ENCODE measurements at places on chromosomes 5 and 9.
A peak's percentile ranks its signal among the peaks of the same experiment; 100 is the strongest.

GRCh38 chr5:152288917-152289595 lies 116.0 kb downstream of the NMUR2 start:
- DNase-seq, result no peak

- DNase-seq, result no peak
These were observed 53.0 kb downstream of the SH3RF2 start for GRCh38 chr5:145989428-145989827.

GRCh38 chr9:76353280-76353679 lies 40.9 kb downstream of the RFK start:
- no peak for DNase-seq

DNA sequence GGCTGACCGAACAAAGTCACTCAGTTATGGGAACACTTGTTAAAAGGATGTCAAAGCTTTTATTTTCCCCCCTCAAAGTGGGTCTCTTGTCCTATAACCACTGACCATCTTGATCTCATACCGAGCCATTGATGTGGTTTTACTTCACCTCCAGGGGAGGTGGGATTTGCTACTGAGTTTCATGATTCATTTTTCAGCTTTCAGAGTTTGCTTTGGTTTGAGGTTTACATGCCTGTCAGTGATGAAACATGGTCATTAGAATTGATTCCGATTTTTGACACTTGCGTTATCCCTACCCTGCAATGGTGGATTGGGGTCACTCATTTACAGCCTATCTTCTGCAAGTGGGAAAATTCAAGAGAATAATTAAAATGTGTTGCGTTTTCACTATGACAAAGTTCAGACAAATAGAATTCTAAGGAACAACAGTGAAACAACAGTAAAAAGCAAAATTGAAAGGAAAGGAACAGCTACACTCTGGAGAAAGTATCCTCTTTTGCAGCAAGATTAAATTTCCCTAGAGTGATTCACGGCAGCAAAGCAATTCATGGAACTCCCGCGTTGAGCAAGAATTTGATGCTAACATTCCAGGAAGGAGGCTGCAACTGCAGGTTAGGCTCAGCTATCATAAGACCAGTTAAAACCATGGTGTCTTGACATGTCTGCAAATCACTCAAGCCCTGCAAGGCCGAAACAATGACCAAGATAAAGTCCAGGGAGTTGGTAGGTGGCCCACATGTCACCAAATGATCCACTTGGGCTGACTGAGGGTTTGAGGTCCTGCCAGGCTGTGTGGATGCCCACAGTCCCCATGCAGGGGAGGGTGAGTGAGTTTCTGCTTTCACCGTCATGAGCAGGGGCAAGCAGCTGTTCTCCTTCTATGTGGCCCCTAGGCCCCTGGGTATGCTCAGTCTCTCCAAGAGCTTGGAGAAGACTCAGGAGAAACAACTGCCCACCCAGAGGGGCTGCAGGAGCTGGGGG lies 9.4 kb downstream of the GADD45G start:
- no peak for DNase-seq

- no peak for DNase-seq
These were observed 2.3 kb upstream of the EFNA5 start for GRCh38 chr5:107673039-107673367.

GRCh38 chr9:116991051-116991450 lies 303.9 kb downstream of the TRIM32 start:
- DNase-seq, result no peak

DNA sequence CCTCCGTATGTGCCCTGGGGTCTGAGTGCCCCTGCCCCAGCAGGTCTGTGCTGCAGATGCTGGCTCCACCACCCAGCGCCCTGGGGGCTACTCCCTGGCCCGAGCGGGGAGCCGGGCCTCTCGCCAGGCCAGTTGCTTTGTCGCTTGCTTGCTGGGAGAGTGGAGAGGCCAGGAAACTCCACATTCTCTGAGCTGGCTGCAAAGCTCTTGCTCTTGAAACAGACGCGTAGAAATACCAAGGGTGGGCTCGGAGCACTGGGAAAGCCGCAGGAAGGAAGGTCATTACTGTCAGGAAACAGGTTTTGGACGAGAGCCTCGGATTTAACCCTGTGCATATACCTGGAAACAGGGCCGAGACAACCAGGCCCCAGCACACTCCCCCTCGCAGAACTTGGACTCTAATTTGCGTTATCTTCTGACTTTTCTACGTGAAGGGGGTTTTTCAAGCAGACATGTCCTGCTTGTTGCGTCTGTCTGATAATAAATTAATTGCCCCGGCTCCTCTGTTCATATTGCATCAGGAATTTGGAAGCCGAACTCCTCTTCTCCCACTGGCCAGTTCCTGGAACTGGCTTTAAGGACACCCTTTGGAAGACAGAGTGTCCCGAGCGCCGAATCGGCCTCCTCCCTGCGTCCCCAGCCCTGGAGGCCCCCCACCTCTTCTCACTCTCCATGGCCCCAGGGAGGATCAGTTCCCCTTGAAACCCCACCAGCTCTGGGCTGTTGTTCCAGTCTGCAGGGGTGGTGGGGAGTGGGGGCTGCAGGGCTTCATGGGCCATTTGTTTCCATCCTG lies 11.2 kb downstream of the ADAMTSL2 start:
- no peak for DNase-seq

DNA sequence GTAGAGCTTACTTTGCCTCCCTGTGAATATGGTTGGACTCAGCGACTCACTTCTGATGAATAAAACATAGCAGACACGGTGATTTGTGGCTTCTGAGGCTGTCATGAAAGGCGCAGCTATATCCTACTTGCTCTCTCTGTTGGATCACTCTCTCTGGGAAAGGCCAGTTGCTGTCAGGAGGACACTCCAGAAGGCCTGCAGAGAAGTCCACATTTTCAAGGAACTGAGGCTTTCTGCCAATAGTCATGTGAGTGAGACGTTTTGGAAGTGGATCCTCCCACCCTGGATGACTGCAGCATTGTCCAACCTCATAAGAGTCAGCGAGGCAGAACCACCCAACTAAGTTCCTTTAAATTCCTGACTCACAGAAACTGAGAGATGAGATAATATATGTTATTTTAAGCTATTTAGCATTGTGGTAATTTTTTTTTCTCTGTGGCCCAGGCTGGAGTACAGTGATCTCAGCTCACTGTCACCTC lies 156.0 kb upstream of the MAST4 start:
- DNase-seq, result no peak

GRCh38 chr9:120931231-120932085 lies 4.9 kb upstream of the TRAF1 start:
- DNase-seq, result peak; percentile 96

DNA sequence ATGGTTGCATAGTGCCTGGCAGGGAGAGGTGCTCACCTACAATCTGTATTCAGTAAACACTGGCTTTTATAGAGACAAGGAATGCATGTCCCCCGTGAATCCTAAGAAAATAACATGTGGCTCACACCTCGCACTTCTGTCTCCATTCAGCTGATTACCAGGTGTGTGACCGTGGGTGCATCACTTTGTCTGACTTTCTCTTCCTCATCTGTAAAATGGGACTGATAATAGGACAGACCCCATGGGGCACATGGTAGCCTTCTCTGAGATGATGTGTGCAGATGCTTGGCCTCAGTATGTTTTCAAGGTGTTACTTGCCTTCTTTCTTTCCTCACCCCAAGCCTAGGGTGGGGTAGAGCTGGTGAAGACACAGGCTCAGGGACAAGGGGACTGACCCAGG lies 6.3 kb downstream of the CXXC5 start:
- DNase-seq, result no peak

DNA sequence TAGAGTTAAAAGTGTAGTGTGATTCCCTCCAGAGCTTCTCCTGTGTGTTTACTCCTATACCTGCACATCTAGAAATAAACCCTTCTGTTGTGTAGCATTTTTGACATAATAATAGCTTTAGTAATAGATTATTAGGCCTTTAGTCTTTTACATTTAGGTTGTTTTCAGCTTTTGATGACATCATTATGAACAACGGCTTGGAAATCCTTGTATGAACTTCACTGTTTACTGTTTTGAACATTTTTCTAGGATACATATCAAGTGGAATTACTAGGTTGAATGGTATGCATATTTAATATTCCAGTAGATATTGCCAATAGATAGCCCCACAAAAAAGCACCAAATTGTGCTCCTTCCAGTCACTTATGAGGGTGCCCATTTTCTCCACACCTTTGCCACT lies 174.0 kb downstream of the ARHGAP26 start:
- no peak for DNase-seq

- no peak for DNase-seq
These were observed 6.2 kb downstream of the PCSK1 start for GRCh38 chr5:96426831-96427230.

DNA sequence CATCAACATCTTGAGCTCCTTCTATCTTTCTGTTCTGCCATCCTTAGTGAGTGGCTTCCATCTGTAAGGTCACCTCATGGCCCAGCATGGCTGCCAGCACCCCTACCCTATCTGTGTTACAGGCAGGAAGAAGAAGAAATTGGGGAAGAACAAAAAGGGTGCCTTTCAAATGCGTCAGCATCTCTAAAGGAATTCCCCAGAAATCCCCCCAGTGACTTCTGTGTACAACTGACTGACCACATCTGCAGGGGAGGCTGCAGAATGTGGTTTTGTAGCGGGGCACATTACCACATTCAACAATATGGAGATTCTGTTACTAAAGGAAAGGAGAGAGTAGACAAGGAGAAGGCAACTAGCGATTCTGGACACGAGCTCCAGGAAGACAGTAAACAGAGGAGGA lies 40.1 kb downstream of the ALG2 start:
- DNase-seq, result peak; percentile 83

Measured in common myeloid progenitor, CD34-positive (primary cell).